Right ventricle myocardium inferior (tissue), 1 donor: ENCODE measurements at places on chromosomes 2 and 18.
A peak's percentile ranks its signal among the peaks of the same experiment; 100 is the strongest.

GRCh38 chr2:30677231-30677630 is 130.0 kb downstream of the CAPN13 start:
- DNase-seq = no peak

DNA sequence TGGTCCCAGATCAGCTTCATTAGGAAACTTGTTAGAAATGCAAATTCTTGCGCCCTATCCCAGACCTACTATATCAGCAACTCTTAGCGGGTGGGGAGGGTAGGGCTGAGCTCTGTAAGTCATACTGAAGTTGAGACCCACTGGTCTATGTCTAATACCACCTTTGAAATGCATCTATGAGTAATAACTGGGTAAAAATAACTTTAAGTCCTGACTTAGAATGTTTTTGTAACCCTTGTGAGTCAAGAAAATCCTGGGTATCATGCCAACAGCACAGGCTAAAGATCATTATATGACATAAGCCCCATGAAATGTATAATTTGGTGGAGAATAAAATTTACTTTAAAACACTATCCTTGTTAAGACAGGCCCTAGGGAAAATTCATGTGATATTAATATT is 41.4 kb downstream of the PRKD3 start:
- DNase-seq = no peak

DNA sequence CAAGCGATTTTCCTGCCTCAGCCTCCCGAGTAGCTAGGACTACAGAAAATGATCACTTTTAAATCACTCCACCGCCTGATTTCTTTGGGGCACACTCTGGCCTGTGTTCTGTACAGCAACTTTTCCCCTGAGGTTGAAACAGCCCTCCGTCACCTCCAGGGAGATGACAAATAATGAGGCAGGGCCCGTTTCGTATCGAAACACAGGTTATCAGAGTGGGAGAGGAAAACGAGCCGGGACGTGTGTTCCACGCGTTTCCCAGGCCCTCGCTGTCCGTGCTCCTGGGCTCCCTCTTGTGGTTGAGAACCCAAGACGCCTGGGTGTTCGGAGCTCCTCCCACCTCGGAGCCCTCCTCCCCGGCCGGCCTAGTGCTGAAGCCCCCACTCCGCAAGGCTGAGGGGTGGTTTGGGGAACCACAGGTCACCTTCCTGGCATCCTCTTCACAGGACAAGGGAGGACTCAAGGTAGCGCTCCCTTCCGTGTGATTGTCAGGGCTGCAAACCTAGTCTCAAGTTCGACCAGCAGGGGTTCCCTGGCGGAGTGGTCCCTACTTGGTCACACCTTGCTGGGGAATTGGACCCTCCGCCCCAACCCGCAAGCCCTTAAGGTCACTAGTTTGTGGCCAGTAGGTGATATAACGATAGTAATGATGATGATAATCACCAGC is 12.8 kb downstream of the ATP6V1B1 start:
- peak; percentile 80 for DNase-seq

- no peak for DNase-seq
Observed at GRCh38 chr2:120331903-120332302, 14.0 kb upstream of the INHBB start.

DNA sequence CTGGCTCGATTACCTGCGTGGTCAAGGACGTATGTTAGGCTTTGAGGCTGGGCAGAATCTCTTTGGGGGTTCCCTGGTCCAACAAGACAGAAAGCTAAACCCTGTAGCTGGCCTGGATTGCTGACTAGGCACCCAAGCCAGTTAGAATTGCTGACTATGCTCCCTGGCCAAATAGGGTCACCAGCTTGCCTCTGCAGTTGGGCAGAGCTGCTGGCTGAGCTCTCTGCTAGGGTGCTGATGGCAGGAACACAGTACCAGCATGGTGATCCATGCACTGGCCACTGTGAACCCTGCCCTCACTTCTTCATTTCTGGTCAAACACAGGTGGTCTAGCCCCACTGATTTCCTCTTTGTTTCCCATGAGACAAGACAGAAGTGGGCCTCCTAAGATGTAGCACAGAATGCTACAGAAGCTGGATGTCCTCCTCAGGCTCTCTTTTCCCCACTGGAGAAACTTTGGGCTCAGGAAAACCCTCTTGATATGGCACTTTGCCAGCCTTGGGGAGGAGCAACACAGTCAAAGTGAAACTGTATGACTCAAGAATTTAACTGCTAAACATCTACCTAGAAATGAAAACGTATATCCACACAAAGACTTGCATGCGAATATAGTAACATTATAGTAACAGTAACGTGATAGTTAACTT is 20.8 kb downstream of the SP140L start:
- DNase-seq = no peak

- DNase-seq = no peak
Observed at GRCh38 chr2:74979844-74980243, 21.4 kb downstream of the POLE4 start.

DNA sequence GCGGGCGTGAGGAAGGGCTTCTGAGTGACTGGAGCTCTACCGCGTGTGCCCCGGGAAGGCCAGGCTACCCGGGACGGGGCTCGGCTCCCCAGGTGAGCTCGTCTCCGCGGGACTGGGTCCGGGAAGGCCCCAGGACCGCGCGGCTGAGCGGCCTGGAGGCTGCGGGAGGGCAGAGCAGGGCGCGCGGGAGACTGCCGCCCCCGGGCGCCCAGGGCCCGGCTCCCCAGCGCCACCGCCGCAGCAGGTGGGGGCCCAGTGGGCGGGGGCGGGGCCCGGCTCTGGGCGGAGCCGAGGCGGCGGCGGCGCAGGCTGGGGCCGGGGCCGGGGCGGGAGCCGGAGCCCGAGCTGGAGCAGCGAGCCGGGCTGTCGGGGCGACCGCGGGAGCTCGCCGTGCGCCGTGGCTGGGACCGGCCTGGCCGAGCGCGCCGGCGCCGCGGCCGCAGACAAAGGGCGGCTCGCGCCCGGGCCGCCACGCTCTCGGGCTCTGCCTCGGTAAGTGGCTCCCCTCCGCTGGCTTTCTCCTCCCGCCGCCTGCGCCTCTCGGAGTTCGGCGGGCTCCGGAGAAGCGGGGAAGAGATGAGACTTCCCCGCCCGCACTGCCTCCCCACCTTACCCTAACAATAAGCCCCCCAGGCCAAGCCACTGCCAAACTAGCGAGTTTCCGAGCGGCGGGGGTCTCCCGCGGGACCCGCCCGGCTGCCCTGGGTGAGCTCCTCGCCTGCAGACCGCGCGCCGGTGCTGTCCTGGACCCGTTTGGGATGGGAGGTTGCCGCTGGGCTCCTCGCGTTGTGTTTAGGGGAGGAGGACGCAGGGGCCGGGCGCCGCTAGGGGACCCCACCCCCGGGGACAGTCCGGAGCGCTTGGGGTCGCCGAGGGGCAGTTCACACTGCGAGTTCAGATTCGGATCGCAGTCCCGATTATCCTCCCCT is at the start of gene MAPK4:
Gene MAPK4 (plus strand): TSS at position 336 of the 929 bp plus-strand sequence. CDS start 103,872 bp downstream, outside the sequence.
- no peak for DNase-seq

GRCh38 chr2:178208817-178209216 is 14.5 kb downstream of the OSBPL6 start:
- DNase-seq = no peak

GRCh38 chr2:109460553-109461324 is 153.0 kb downstream of the SEPTIN10 start:
- DNase-seq = no peak

DNA sequence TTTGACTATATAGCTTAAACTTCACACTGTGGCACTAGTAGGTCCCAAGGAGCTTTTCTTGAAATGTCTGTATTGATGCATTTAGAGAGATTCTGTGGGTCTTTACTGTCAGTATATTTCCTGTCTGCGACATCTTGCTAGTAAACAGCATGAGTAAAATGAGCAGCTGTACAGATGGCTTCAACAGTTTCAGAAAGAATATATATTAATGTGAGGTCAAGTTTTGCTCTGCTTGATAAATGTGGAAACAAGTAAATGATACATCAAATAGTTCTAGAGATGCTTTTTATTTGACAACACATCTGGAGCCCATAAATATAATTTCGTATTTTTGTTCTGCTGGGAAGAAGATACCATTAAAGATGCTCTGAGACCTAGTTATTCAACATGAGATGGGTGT is 310.9 kb upstream of the COL3A1 start:
- no peak for DNase-seq

GRCh38 chr2:134250840-134251461 is 2.9 kb upstream of the MGAT5 start:
- no peak for DNase-seq

DNA sequence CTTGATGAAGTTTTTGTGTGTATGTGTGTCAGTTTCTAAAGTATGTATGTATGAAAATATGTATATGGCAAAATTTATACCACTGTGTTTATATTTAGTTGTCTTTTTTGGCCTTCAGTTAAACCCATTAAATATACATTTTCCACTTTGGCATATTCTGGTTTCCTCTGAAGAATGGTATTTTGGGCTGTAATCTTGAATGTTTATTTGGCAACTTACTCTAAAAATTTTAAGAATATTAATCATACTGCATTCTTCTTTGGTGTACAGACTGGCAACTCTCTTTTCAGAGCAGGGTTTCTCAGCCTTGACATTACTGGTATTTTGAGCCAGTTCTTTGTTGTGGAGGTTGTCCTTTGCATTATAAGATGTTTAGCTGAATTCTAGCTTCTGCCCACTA is 27.9 kb upstream of the CCBE1 start:
- no peak for DNase-seq

DNA sequence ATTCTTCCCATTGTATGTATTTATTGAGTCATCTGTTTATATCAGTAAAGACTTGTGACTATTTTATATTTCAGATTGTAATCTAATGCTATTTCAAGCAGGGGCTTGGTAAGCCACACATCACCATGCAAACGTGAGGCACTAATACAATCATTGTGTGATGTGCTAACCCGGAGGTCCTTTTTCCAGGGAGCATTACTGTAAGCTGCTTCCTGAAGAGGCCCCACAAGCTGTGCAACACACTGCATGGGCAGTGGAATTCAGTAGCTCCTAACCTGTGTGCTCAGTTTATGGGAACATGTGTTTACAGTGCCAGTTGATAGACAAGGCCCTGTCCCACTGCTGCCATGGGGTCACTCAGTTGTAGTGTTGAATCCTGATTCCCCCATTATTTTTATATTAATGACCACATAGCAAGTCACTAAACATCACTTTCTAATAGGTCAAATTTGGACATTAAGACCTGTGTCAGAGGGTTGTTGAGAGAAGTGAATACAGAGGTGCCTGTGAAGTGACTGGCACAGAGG is 162.9 kb downstream of the FHOD3 start:
- DNase-seq = no peak

GRCh38 chr2:168210895-168211570 is 36.4 kb downstream of the STK39 start:
- DNase-seq = no peak

GRCh38 chr2:198097630-198098029 is 293.2 kb downstream of the PLCL1 start:
- DNase-seq = no peak

GRCh38 chr2:148570989-148571388 is 73.6 kb upstream of the EPC2 start:
- no peak for DNase-seq

DNA sequence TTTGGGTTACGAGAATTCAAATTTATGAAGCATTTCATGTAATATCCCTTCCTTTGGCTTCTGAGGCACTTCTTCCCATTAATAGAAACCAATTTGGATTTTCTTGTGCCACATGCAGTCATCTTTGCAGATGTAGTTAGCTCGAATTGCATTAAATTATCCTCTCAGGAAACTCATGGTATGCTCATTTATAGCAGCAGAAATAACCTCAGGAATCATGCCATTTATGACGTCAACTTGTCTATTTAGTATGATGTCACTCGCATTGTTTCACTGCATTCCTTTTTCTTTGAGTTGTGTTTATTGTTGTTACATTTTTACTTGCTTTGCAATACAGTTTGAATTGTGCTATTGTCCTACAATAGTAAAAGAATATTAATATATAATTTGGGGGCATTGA is 163.8 kb downstream of the RBM43 start:
- no peak for DNase-seq

- DNase-seq = no peak
Observed at GRCh38 chr2:5035057-5035488, 657.1 kb upstream of the SOX11 start.

- DNase-seq = peak; percentile 100
Observed at GRCh38 chr18:31942999-31943877, at the start of gene TRAPPC8. TSS of gene TRAPPC8 (minus strand) at chr18:31943128. CDS start at chr18:31942764, 364 bp downstream.

DNA sequence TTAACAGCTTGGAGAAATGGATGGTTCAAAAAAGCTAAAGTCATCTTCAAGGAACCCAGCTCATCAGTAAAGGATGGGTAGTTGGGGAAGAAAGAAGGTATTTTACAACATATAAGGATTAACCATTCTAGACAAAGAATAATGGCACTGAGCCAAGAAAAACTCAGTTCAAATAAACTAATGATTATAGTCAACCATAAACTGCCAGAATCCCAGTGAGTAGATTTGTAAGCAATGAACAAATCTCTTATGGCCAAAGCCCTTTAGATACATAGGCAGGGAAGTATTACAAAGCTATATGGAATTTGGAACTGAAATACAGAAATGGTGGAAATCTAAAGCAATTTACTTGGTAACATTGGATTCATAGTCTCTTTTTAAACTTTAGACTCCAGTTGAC is 92.4 kb upstream of the ZFP36L2 start:
- no peak for DNase-seq

DNA sequence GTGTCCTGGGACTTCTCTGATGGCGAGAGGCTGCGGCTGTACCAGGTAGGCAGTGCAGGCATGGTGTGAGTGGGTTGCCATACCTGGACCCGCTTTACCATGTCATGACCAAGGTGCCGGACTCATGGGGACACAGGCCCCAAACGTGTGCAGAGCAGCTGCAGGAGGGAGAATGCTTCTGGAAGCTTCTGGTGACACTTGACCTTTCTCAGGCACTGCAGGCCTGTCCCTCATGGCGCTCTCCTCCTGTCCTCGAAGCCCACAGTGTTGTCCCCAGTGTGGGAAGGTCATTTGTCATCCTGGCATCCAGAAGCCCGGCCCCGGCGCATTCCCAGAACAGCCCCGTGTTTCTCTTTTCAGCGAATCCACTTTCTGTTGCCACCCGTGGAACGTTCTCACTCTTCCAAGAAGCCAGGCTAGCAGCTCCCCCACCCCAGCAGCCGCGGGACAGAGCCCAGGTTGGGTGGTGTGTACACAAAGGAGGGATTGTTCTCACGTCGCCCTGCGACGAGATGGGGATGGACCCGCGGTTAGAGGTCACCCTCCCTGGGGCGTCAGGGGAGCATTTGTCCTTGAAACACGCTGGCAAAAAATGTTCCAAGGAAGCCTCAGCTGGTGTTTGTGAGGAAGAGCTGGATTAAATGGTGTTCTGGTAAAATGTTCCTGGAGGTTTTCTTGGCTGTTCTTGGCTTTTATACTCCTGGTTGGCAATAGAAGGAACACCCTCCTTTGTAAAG is 43.7 kb downstream of the SH3BP4 start:
- no peak for DNase-seq

GRCh38 chr2:71552356-71552755 is 99.0 kb downstream of the DYSF start:
- DNase-seq = no peak

- no peak for DNase-seq
Observed at GRCh38 chr2:163657281-163657656, 78.5 kb downstream of the FIGN start.

- DNase-seq = no peak
Observed at GRCh38 chr2:152238016-152238415, 62.5 kb upstream of the STAM2 start.

GRCh38 chr2:85754313-85755095 is 713 bp downstream of the ATOH8 start:
- no peak for DNase-seq
